Naive thymus-derived CD8-positive, alpha-beta T cell (primary cell): ENCODE measurements at places on chromosomes 5 and 9. TPM values are rescaled to one million over a fixed set of nuclear protein-coding genes. Genes with fewer than 3 reads are reported as not detected.

Gene TMEM252
- total RNA-seq, result not detected

Gene PIP5KL1
- 1.8 TPM for total RNA-seq

Gene DOK3
- total RNA-seq, result 3.8 TPM

Gene PGM5
- total RNA-seq, result not detected

Gene NOXA1
- total RNA-seq, result 4.1 TPM

Gene NOL6
- total RNA-seq, result 47.2 TPM

Gene FGD3
- total RNA-seq, result 330 TPM

Gene INSL4
- not detected for total RNA-seq

Gene CARD9
- 0.70 TPM for total RNA-seq

Gene CDX1
- not detected for total RNA-seq

Gene KIF12
- not detected for total RNA-seq

Gene RNF145
- total RNA-seq, result 54.2 TPM

Gene ARHGEF28
- total RNA-seq, result 0.52 TPM

Gene AGXT2
- not detected for total RNA-seq

Gene TMEM174
- total RNA-seq, result not detected

Gene GPR151
- total RNA-seq, result not detected

Gene SMC2
- 13.6 TPM for total RNA-seq

Gene VPS13A
- total RNA-seq, result 44.3 TPM

Gene OR1J2
- 0.85 TPM for total RNA-seq

Gene PCA3
- not detected for total RNA-seq

Gene ANKRD18B
- total RNA-seq, result 0.88 TPM

Gene PAEP
- not detected for total RNA-seq

Gene MATR3
- total RNA-seq, result 259 TPM

Gene WDR38
- total RNA-seq, result not detected

Gene MZB1
- total RNA-seq, result 2.5 TPM

Gene UNC13B
- total RNA-seq, result 1.4 TPM

Gene SPATA31A1
- total RNA-seq, result not detected

Gene N4BP3
- 7.2 TPM for total RNA-seq

Gene NREP
- total RNA-seq, result 8.9 TPM

Gene OLFML2A
- total RNA-seq, result 0.05 TPM

Gene OMD
- not detected for total RNA-seq

Gene TRMO
- 51.5 TPM for total RNA-seq

Gene ASPN
- not detected for total RNA-seq

Gene MYMK
- not detected for total RNA-seq

Gene PKN3
- total RNA-seq, result 1.8 TPM

Gene ZNF484
- 19.2 TPM for total RNA-seq

Gene PCDHB12
- total RNA-seq, result not detected

Gene TRPM3
- not detected for total RNA-seq

Gene COL15A1
- total RNA-seq, result not detected

Gene IL4
- total RNA-seq, result not detected

Gene AMBP
- not detected for total RNA-seq
